Heart left ventricle (tissue), 16 donors: ENCODE measurements at places on chromosomes 5 and 9. TPM values are rescaled to one million over a fixed set of nuclear protein-coding genes. Genes with fewer than 3 reads are reported as not detected.

Gene MCIDAS
- total RNA-seq, result not detected

Gene F2RL2
- 0.84 TPM for total RNA-seq

GRCh38 chr5:96312383-96312782 is 120.7 kb downstream of the PCSK1 start:
- no peaks in the 10 kb centered on the region for H3K36me3 ChIP-seq
- H3K4me3 ChIP-seq, result no peak overlapping the region
- H3K4me1 ChIP-seq, result no peaks in the 10 kb centered on the region
- no peaks in the 10 kb centered on the region for H3K27me3 ChIP-seq

DNA sequence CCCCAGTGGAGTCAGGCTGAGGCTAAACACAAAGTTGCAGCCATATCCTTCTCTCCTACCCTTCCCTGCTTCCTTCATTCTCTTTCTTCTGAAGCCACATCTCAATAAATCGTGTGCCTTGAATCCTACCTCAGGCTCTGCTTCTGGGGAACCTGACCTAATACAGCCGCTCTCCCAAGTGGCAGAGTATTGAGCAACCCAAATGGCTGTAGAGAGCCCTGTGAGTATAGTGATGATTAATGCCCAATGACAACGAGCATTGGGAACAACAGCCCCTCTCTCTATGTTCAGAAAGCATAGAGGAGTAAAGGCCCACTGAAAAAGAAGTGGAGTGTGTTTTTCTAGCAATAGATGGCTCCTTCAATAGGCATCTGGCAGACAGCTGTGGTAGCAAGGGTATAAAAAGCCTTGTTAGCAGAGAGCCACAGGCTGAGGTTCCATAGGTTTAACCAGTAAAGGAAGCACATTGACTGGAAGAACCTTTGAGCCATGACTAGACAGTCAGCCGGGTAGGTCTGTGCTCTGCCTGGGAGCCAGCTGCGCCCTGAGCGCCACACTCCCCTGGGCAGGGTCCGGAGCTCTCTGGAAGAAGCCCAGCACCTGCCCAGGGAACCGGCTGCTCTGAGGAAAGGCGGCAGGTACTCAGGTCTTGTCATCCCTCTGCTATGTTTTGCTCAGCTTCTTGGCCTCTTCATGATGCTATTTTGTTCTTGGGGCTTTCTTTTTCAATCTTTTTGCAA is 22.6 kb upstream of the HSPA9 start:
- H3K36me3 ChIP-seq, result no peaks in the 10 kb centered on the region
- no peak for DNase-seq
- no peak overlapping the region for H3K4me3 ChIP-seq
- no peaks in the 10 kb centered on the region for H3K27me3 ChIP-seq
- H3K4me1 ChIP-seq, result peaks cover 8% of the 10 kb centered on the region
- H3K27ac ChIP-seq, result no peak overlapping the region

DNA sequence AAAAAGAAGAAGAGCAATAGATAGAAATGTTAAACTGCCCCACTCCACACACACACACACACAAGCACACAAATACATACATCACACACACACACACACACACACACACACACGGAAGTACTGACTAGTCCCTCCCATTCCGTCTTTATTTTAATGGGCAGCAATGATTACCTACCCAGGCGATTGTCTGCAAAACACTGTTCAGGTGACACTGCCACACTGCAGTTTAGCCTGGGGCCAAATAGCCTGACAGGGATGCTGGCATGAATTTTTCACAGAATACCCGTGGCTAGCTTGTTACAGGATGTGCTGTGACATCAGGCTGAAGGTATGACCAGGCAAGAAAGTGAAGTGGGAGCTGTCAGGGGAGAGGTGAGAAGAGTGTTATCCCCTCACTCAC is 86.9 kb downstream of the FRMD3 start:
- H3K4me3 ChIP-seq, result no peak overlapping the region
- no peaks in the 10 kb centered on the region for H3K27me3 ChIP-seq
- H3K36me3 ChIP-seq, result no peaks in the 10 kb centered on the region
- peaks cover 17% of the 10 kb centered on the region for H3K4me1 ChIP-seq
- no peak overlapping the region for H3K27ac ChIP-seq
